Dorsolateral prefrontal cortex (tissue), 122 donors: ENCODE measurements at places on chromosomes 2 and 18. TPM values are rescaled to one million over a fixed set of nuclear protein-coding genes. Genes with fewer than 3 reads are reported as not detected.

L3MBTL4 gene
- total RNA-seq = 32.2 TPM

UXS1 gene
- 72.6 TPM for total RNA-seq

TMEM37 gene
- total RNA-seq = 0.27 TPM

- no peak for DNase-seq
Measured at GRCh38 chr2:108267101-108267500, 21.6 kb upstream of the SULT1C2 start.

GRCh38 chr2:33077311-33077710 is 130.6 kb downstream of the LTBP1 start:
- DNase-seq = no peak

- no peak for DNase-seq
Measured at GRCh38 chr2:36477746-36478145, 120.2 kb downstream of the FEZ2 start.

- no peak for DNase-seq
Measured at GRCh38 chr2:65228263-65228750, 676 bp downstream of the ACTR2 start.

- DNase-seq = no peak
Measured at GRCh38 chr2:200702646-200703118, 109.0 kb upstream of the BZW1 start.

DNA sequence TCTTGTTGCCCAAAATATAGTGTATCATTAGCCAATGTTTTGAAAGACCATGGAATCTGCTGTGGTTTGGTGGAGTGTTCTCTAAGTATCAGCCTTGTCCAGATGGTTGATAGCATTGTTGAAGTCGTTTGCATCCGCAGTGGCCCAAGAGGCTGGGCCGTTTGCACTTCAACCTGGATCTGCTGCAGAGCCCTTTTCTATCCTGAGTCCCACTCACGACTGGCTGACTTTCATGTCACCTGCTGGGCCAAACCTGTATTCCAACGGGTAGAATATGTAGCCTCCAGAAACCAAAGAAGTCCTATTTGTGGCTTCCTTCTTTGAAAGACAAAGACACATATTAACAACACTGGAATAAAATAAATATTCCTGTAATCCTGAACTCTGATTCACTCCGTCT is 1154.1 kb downstream of the RPIA start:
- no peak for DNase-seq
